ENCODE measurements at places on chromosomes 4 and X.

DNA sequence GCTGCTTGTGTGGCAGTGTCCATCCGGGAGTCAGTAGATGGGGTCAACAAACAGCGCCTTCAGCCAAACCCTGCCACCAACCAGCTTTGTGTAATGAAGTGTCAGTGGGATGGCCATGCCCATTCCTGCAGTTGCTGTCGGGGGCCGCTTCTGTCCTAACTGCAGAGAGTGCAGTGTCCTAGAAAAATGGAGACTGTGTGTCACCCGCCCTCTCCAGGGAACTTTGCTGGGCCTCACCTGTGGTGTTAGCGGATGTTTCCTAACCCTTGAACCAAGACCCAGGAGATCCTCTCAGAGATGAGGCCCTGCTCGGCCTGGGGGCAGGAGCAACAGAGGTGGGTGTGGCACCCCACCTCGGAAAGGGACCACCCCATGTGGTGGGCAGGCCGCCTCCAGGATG, 35.3 kb upstream of the HGFAC start:
- no peak for DNase-seq

DNA sequence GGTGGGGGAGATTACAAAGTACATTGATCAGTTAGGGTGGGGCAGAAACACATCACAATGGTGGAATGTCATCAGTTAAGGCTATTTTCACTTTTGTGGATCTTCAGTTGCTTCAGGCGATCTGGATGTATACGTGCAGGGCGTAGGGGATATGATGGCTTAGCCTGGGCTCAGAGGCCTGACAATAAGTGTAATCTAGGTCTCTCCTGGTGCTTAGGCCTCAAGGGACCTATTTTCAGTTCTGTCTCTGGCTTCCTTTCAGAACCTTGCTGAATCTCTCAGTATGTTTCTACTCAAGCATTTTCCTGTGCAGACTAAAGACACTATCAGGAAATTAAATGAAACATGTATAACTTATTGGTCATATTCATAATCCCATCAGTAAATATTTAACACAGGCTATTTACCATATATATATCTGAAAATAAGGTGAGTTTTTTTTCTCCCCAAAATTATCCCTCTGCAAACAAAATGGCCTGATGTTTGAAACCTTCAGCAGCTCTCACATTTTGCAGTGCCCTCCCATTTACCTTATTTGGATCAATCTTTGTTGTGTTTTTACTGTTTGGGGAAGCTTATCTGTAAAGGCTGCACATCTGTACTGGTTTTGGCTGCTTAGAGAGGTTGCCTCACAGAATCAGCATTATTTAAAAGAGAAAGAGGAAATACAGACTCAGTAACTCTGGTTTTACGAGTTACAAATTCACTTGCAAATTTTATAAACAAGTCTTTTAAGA, 2.3 kb upstream of the ZCCHC4 start:
- DNase-seq = no peak

- peak; percentile 12 for DNase-seq
These were observed 944 bp downstream of the KLF8 start for GRCh38 chrX:56233100-56233499.

DNA sequence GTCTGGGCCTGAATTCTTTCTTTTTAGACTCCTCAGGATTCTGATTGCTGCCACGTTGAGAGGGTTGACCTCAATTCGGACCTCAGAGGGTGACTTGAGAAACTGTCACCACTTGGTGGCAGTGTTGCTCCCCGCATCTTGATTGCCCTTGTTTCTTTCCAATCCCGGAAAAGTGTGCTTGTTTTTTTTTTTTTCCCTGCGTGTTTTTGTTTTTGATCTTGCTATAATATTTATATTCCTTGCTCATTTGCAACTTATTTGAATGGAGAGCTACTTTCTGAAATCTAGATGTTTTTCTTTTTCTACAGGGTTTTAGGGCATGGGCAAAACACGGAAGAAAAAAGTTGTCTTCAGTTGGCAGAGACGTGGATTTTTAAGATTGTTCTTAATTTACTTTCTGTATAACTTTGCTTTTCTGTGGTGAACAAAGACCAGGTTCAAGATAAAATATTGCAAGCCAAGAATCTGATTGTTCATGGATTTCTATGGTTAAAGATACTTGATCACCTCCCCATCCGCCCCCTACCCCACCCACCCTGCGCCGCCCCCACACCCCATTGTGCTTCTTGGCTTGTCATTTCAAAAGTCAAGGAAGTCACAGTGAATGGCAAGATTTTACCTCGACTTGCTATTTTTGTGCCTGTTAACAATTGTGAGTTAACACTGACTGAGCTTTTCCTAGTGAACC, 102.0 kb downstream of the PTTG2 start:
- peak; percentile 84 for DNase-seq

GRCh38 chr4:11843927-11844326, 415.2 kb upstream of the HS3ST1 start:
- no peak for DNase-seq

DNA sequence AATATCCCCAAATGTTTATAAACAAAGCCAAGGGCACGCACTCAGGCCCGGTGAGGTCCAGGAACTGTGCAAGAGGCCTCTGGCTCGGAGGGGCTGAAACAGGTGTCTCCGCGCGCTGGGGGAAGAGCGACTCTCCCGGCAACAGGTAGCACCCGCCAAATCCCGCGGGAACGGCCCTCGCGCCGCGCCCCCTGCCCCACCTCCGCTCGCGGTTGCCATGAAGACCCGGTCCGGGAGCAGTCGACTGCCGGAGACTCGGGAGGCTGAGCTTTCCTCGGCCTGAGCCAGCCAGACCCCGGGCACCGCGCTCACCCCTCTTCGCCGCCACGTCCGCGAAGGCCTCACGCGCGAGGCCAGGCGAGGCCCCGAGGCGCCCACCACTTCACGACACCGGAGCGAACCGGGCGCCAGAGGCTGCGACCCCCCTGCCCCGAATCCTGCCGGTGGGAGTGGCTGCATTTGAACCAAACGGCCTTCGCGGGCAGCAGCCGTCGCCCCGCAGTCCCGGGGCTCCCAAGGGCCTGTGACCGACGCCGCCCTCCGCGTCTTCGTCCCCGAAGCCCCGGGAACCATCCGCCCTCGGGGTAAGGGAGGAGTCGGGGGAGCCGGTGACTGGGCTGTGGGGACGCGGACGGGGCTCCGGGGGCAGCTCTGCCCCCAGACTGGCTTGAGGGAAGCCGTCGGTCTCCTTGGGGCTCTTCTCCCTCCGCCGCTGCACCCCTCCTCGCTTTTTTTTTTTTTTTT, at the start of gene NSUN7:
Gene NSUN7 (plus strand): TSS at position 239 of the 744 bp plus-strand sequence. CDS start 739 bp downstream, outside the sequence.
- peak; percentile 36 for DNase-seq

DNA sequence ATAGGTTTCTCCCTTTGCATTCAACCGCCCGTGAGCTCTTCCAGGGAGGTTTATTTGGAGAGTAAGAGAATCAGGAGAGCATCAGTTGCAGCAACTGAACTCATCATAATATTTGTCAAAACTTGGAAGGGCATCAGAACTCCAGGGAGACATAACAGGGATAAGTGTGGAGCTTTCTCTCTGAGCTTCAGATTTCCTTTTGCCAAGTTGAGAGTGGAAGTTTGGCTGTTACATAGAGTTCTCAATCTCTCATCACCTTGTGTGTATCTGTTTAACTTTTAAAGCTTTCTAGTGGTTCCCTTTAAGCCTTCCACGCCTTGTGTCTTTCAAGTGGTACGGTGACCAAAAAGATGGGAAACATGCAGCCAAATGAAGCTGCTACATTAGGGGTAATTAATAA, 18.8 kb downstream of the BMP3 start:
- DNase-seq = no peak

DNA sequence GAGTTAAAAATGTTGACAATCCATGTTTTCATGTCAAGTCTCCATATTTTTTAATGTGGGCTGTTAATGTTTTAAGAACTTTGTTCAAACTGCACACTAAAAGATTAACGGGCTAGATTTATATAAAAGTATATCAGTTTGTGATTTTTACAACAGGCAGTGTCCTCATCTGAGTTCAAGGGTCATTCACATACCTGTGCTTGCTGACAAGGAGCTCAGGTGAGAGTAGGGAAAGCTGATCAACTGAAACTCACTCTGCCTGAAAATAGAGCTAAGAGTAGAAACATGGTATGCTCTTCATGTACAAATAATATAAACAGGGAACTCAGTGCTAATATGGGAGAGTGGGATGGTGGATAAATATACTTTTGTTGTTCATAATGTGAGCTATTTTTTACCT, 102.3 kb upstream of the DKK2 start:
- DNase-seq = no peak

GRCh38 chr4:32745351-32745750, 2025.2 kb downstream of the PCDH7 start:
- no peak for DNase-seq

- peak; percentile 81 for DNase-seq
These were observed 584 bp downstream of the TMEM271 start for GRCh38 chr4:575281-576141.

GRCh38 chr4:136088211-136088867, 1444.0 kb downstream of the PCDH18 start:
- no peak for DNase-seq

GRCh38 chr4:18733961-18734360, 712.4 kb upstream of the LCORL start:
- no peak for DNase-seq

DNA sequence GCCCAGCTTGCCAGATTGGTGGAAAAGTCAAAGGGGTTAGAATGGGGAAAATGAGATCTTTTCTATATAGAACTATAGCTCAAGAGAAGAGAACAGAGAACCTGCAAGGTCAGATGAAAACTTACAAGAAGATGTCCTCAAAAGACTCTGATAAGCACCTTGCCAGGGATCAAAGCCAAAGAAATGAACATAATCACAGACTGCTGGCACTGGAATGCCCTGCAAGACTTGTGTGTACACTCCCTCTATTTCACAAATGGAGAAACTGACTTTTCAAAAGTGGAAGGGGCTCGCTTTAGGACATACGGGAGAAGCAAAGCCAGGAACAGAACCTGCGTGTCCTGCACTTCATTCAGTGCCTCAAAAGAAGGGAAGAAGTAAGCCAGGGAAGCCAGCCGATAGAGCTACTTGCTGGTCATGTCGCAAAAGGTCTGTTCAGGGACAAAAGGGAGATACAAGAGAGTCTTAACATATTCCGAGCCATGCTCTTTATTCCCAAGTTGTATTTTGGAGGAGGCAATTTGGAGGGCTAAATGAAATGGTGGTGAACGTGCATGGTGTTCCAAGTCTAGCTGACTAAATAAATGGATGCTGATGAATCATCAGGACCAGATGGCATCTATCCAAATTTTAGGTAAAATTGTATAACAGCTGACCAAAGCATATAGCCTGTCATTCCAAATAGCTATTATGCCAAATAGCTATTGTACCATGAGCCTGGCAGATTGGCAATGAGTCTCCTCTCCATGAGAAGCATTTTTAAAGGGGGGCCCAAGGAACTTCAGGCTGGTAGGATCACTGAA, 175.6 kb upstream of the GPC4 start:
- DNase-seq = no peak

GRCh38 chr4:41452484-41453225, 85.3 kb upstream of the LIMCH1 start:
- no peak for DNase-seq

GRCh38 chrX:115679460-115679859, 118.5 kb downstream of the PLS3 start:
- peak; percentile 31 for DNase-seq

Measured in GM03348 (cell line).